Activated CD4-positive, alpha-beta T cell treated with anti-CD3 and anti-CD28 coated beads, Interleukin-2, amount 50 U/mL, for 48 hours (primary cell): ENCODE measurements at places on chromosomes 4 and X.
A peak's percentile ranks its signal among the peaks of the same experiment; 100 is the strongest.

GRCh38 chrX:39437670-39438441 is 636.6 kb downstream of the MID1IP1 start:
- no peak for DNase-seq

DNA sequence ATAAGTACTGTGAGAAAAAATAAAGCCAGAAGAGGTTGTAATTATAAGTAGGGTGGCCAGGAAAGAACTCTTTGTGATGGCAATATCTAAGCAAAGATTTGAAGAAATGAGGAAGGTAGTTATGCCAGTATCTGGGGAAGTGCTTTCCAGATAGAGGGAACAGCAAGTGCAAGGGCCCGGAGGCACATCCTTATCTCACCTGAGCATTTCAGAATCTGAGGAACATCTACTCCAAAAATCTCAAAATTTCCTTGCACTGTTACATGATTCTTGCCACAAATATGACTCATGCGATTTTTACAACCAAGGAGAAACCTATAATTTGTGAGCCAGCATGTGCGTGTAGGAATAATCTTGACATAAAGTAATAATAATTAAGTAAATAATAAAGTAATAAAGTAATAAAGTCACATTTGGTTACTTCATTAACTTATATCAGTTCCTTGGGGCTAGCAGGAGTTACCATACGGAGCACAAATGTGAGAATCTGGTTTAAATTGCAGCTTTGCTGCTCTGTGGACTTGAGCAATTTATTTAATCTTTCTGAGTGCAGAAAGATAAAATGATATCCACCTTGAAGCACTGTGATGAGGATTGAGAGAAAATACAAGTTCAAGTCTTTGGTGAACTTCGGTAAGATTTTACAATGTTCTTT is 105.1 kb upstream of the SLC34A2 start:
- DNase-seq: no peak

DNA sequence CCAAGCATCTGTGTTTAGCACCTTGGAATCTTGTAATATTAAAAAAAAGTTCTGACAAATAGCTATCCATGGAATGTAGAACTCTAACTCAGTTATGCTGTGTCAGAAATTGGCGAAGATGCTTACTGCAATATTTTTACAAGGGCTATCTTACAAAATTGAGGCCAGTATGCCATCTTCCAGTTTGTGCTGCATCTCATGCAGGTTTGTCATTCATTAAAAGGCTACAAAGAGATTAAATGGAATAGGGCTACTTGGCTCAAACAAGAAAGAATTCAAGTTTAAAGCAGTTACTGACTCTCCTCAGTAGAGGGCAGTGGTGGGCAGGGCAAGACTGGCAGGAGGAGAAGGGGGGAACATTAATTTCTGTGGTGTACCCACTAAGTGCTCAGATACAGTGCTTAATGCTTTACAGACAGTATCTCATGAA is 66.5 kb downstream of the SHROOM4 start:
- DNase-seq: peak; percentile 3

DNA sequence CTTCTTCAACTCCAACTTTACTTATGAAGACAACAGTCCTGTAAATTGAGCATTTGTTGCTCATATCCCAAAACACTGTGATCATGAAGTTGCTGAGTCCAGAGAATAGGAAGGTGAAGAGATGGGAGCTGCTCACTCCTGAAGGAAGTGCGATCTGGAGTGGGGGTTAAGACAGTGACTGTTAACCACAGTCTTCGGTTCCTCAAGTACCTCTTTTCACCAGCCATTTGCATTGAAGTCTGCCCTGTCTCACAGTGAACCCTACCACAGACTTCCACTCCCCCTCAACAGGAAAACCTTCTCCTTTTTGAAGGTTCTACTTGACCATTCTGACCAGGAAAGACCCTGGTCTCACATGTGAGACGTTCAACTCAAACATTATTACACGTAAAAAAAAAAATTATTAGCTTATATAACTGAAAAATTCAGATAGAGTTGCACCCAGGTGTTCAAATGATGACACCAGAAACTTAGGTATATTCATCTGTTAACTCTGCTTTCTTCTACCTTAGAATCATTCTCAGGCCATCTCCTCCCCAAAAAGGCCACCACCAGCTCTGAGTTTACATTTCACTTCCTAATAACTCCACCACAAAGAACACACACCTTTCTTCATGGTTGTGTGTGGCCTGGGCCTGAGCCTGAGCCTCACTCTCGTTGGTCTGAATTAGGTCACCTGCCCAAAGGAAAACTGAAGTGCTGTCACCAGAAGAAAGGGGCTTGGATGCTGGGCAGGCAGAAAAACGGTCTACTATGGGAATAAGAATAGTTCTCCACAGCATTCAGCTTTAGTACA is 199.2 kb downstream of the DCTD start:
- DNase-seq: no peak

GRCh38 chrX:47644557-47645091 is 5.7 kb downstream of the ELK1 start:
- no peak for DNase-seq

DNA sequence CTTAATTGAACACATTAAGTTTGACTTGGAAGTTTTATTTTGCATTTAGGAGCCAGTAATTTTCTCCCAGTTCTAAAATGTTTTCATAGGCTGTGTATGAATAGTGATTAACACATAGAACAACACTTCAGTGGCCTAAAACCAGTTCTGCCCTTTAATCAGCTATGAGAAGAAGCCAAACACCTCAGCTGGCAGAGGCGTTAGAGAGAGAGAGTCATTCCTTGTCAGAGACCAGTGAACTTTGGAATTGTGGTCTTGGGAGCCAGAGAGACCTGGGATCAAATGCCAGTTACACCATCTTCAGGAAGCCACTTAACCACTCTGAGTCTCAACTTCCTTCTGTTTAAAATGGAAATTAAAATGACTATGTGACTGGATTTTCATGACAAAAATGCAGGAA is 39.3 kb upstream of the PRPS2 start:
- DNase-seq: no peak
